ENCODE measurements at places on chromosomes 4 and X.

GRCh38 chr4:4694296-4694772 lies 152.5 kb upstream of the STX18 start:
- DNase-seq: no peak

DNA sequence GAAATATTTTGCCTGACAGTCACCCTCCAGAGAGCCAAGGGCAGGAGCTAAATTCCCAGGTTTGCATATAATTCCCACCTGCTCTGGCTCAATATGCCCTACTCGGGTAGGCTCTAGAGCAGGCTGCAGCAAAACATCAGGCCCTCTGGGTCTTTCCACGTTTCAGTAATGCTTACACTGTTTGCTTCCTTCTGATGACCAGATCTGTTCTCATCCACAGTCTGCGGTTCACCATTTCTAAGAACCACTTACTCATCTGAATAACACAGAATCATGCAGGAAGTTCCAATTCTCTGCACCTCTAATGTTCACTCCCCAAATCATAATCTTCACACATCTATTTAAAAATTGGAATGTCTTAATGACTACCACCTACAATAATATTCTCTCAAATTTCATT lies 141.4 kb downstream of the PPP3CA start:
- DNase-seq: peak; percentile 12

- no peak for DNase-seq
Observed at GRCh38 chrX:143027275-143027674, 1.5 kb downstream of the SPANXN4 start.

GRCh38 chr4:23811161-23811560 lies 78.7 kb downstream of the PPARGC1A start:
- no peak for DNase-seq

- no peak for DNase-seq
Observed at GRCh38 chrX:111164728-111165127, 68.7 kb downstream of the PAK3 start.

DNA sequence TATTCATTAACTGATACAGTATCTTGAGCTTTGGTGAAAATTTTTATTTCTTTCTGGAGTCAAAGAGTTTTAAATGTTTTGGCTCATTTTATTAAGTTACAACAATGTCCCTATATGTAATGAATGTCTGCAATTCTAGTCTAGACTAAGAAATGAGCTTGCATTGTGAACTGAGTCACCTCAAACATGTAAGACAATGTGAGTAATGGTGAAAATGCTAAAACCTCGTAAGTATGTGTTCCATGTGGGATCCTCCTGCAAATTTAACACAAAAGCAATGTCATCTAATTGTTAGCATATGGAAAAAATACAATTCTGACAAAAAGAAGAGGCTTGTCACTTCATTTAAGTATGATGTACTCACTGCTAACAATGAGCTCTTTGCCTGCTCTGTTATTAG lies 480.5 kb upstream of the FSTL5 start:
- DNase-seq: no peak

DNA sequence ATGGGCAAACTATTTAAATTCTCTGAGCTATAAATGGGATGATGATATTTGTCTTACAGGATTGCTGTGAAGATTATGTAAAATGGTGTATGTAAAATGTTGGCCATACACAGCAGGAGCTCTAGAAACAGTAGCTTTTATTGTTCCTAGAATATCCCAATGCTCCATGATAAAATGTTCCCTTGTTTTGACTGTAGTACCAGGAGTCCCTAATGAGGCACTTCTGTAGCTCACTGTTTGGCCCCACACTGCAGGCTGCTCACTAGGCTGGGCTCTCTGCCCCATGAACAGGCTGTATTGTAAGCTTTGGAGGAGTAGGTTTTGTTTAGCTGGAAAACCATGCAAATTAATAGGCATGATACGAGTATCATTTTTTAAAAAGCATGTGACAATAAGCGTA lies 3.3 kb upstream of the FGA start:
- no peak for DNase-seq

- no peak for DNase-seq
Observed at GRCh38 chr4:158590306-158590705, 68.6 kb downstream of the RXFP1 start.

DNA sequence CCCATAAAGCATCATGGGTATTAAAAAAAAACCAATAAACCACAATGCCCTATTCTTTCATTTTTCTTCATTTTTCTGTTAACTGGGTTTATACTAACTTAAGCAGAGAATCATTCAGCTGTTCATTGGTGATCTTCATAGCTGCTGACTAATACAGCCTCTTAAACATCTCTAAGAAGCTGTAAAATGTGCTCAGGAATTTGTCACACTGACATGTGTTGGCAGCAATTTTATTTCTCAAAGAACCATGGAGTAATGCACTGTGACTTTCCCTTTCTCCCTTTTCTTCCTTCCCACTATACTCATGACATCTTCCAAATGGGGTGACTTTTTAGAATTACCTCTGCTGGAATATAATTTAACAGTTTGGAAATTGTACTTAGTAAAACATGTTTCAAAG lies 315.4 kb downstream of the ANTXR2 start:
- no peak for DNase-seq
